NB4 (cell line): ENCODE measurements at places on chromosomes 12 and 14.

- DNase-seq: peak; percentile 63
Measured at GRCh38 chr12:126772171-126772864, 1494.7 kb upstream of the TMEM132C start.

- no peak for DNase-seq
Measured at GRCh38 chr12:107184359-107184930, 91.1 kb upstream of the CRY1 start.

DNA sequence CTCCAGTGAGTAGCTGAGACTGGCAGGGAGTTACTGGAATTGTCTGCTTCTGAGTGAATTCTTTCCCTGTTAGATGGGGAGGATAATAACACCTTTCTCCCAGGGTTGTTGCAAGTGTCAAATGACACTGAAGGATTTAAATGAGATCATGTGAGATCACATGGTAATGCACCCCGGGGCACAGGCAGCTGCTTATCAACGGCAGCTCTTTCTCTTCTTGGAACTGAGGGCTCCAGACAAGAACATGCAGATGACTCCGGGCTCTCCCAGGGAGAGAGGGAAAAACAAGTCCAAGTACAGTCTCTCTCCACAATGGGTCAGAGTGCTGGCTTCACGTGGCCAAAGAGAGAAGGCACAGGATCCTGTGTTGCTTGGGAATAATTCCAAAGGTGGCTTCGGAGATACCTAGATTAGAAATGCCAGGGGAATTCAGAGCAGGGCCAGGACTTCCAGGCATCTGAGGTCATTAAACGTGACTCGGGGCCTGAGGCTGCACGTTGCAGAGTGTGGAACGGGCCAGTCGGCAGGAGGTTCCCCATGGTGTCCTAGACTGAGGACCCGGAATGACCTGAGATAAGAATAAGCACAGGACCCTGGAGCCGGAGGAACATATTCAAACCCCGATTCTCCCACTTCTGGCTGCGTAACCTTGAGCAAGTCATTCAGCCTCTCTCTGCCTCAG is 109.2 kb downstream of the PRMT8 start:
- no peak for DNase-seq

GRCh38 chr12:129641926-129642325 is 261.9 kb downstream of the TMEM132D start:
- no peak for DNase-seq

GRCh38 chr12:3529281-3529680 is 38.3 kb downstream of the PRMT8 start:
- no peak for DNase-seq

DNA sequence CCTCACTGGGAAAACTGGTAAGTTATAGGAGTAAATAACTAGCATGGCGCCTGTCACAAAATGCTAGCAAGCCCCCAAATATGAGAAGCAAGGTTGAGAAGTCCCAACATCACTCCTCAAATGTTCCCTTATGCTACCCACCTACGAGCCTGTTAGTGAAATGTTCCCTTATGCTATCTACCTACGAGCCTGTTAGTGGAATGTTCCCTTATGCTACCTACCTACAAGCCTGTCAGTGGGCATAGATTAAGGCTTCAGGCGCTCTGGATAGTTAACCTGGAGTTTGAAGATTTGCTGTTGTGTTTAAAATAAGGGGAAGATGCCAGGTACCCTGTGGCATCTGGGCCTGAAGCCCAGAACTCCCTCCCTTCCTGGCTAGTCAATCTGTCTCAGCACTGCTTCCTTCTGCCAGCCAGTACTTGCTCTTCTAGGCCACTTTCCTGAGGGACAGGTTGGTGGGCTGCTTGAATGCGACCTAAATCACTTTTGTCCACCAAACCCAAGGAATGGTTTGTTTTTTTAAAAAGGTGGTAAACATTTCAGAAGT is 67.1 kb upstream of the SINHCAF start:
- DNase-seq: no peak

GRCh38 chr12:54009171-54010052 is 627 bp downstream of the HOXC8 start:
- DNase-seq: peak; percentile 73
